Stimulated activated CD4-positive, alpha-beta T cell treated with anti-CD3 and anti-CD28 coated beads, Interleukin-15, amount 100 ng/mL, for 1 hour (primary cell): ENCODE measurements at places on chromosomes 5 and 9.

DNA sequence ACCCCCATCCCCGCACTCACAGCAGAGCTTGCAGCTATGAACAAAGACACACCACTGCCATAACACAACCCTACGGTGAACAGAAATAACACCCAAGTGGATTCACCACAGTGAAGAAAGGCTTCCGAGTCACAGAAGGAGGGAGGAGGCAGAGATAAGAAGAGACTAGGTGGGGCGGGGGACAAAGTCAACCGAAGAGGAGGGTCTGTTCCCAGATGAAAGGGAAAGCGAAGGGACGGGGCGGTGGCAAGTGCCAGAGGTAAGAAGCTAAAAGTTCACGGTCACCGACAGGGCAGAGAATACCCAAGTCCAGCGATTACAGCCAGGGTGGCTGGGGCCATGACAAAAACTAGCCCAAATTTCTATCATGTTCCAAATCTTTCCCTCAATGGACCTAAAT, 21.0 kb downstream of the EPB41L4B start:
- DNase-seq, result no peak

DNA sequence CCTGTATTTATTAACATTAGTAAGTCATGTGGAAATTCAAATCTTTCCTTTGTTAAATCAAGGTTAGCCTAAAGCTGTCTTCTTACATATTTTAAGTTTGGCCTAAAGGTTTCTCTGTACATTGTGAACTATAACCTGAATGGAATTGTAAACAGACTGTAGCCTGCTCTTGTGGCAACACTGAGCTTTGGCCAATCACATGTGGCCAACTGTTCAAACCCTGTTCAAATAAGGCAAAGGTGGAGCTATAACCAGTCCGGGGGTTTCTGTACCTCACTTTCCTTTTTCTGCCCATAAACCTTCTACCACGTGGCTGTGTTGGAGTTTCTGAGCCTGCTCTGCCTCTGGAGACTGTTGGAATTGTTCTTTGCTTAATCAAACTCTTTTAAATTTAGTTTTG, 3.3 kb upstream of the HAPLN1 start:
- no peak for DNase-seq

- DNase-seq, result no peak
These were observed 37.3 kb upstream of the TRIO start for GRCh38 chr5:14105718-14106410.

DNA sequence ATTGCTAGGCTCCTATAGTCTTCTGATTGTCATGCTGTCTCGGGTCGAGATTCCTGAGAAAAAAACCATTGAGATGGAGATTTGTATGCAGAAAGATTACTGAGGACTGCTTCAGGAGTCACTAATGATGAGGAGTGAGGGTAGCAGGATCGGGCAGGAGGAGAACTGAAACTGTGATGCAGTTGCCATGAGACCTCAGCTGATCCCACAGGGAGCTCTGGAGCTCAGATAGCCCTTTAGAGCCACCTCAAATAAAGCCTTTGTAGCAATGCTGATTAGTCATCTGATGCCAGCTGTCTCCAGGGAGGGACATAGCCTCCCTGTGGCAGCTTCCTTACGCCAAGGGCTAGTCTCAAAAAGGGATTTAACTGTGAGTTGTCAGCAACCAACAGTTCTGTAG, 256.9 kb downstream of the DMAC1 start:
- no peak for DNase-seq

DNA sequence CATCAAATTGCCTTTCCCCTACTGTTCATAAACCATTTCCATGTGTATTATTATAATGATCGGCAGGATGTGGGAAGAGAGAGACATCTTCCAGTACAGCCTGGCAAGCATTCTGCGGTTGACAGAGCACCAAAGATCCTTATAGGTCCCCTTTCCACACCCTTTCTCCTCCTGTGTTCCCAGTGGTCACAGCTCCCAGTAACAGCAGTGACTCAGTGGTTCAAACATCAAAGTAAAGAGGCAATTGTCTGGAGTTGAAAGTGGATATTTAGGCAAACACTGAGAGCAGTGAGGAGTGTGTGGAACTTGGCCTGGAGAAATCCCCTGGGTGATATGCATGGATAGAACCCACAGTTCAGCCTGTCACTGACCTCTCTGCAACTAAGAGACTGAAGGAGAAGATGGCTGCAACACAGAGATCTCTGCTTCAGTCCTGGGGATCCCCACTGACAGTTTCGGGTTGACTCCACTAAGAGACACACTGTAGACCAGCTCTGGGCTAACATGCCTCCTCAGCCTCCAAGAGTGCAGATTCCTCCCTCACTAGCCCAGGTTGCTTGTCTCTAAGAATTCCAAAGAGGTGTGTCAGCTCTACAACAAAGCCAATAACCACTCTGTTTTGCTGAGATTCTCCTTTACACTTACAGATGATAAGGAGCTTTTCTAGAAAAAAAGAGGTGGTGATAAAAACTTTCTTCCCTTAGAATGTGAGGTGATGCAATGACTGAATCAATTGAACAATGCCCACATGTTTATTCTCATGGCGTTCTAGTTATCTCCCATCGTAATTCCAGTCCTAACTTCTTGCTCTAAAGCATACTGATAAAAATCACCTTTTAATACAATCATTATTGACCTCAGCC, 94.4 kb upstream of the IL6ST start:
- DNase-seq, result no peak

DNA sequence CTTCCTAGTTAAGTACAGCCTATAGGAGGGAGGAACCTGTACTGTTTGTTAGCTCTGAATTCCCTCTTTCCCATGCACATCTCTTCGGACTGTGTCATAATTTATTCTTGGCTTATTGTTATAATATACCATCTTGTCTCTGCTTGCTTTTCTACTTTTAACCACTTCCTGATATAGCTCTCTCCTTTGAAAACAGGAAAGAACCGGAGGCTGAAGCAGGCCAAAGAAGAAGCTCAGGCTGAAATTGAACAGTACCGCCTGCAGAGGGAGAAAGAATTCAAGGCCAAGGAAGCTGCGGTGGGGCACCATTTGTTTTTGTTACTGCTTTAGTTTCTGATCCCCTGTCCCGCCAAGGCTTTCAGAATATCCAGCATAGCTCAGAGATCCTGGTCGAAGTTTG, 4.8 kb downstream of the ATP6V1G1 start:
- DNase-seq, result peak; percentile 30

- DNase-seq, result no peak
These were observed 227.2 kb downstream of the PDZD2 start for GRCh38 chr5:31866166-31866565.
